ENCODE measurements at places on chromosomes 6 and 20. TPM values are rescaled to one million over a fixed set of nuclear protein-coding genes. Genes with fewer than 3 reads are reported as not detected.

Gene OPN5
- not detected for total RNA-seq

Gene SPACA1
- total RNA-seq = not detected

Gene PAX1
- total RNA-seq = not detected

Gene WFDC5
- total RNA-seq = not detected

Gene SMAP1
- total RNA-seq = 20.4 TPM

Gene CABLES2
- 6.4 TPM for total RNA-seq

All from activated naive CD4-positive, alpha-beta T cell treated with anti-CD3 and anti-CD28 coated beads, Interleukin-2, amount 50 U/mL, for 72 hours (primary cell).